A172 (cell line): ENCODE measurements at places on chromosomes 7 and 10.

DNA sequence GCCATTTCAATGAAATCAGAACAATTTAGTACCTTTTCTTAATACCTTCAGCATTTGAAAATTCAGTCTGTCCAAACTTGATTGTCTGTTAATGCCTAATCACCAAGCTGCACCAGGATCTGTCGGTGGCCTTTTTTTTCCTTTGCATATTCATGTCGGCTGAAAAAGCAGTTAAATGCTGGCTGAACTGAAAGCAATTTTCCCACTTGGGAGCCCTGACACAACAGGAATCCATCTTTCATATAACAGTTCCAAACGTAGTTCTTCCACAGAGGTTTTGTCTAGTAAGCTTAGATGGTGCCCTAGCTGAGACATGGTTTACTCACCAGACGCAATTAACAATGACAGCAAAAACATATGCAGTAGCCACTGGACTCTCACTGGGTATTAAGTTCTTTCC, 83.6 kb upstream of the CHCHD3 start:
- DNase-seq = no peak

DNA sequence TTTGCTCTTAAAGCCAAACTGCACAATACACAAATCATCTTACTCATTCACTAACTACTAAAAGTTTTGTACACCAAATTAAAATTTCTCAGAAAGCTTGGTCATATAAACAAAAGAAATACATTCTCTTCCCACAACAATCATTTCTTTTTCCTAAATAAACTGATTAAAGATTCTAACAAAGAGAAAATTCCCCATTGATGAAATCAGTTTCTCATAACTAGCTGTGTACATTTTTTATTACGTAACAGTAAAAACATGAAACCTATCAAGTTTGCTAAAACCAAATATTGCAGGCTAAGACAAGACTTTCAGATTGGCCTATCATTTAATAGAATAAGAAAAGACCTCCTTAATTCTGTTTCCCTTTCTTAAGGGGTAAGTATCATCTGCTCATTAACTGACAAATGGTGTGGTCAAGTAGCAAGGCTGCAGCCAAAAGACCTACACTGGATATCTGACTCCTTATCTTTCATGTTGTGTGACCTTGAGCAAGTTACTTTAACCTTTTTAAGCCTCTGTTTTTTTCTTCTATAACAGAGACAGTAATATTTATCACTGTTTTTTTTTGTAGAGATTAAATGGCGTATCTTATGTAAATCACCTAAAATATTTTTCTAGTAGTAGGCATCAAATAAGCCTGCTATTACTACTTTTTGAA, 22.4 kb downstream of the NAMPT start:
- DNase-seq = no peak

GRCh38 chr10:108908096-108908495, 1015.2 kb downstream of the XPNPEP1 start:
- no peak for DNase-seq

DNA sequence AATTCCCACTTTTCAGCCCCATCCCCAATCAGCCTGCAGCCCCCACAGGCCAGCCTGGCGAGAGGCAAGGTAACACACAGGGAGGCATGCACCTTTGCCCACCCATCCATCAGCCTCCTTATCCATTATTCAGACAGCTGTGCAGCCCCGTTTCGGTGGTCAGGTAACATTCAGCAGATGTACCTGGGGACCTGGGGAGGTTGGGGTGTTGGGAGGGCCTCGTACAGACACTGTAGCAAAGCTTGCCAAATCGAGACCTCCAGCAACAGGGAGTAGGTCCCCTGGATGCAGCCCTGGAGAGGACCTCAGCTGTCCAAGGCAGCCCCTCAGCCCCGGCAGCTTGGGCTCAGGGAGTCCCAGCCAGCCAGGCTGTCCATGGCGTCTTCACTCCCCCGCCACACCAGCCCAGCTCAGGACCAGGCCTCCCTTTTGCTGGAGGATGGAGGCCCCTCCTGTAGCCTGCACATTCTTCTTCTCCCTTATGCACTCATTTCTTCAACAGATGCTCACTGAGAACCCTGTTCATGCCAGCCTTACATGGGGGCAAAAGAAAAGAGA, 8.5 kb upstream of the DRGX start:
- DNase-seq = no peak

DNA sequence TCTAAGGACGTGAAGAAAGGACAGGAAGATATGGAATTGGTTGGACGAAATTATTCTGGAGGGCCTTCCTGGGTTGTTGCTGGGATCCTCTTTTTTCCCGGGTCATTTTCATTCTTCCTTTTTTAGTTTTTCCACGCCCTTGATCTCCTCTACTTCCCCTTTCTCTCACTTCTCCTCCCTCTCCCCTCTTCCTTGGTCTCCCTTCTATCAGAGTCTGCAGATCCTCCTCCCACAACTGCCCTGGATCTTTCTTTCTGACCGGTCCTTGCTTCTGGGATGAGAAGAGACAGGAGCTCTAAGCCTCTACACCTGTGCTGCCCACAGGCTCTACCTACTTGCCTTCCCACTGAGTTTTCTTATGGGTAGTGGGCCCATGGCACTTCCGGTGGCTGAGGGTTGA, 103.7 kb upstream of the RELN start:
- DNase-seq = no peak

- DNase-seq = peak; percentile 48
These were observed 161.2 kb downstream of the CAMK1D start for GRCh38 chr10:12510501-12510941.

GRCh38 chr7:110698576-110698975, 392.4 kb upstream of the LRRN3 start:
- DNase-seq = no peak

- peak; percentile 98 for DNase-seq
These were observed at the start of gene NUP42 for GRCh38 chr7:23181684-23182553. Gene NUP42 (plus strand): TSS chr7:23182048. CDS start chr7:23182086, 38 bp downstream.

DNA sequence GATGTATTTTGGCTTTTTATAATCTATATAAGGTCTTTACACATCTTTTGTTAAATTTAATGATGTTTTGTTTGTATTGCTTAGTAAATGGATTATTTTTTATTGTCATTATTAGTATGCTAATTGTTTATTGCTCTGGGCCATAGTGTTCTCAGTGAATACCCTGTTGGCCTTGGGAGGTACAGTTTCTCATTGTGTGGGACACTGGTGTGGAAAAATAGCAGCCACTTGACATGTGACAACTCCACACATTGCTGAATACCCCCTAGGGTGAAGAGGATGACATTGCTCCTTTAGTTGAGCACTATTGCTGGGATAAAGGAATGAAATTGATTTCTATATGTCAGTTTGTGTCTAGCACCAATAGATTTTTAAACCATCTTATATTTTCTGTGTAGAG, 130.9 kb downstream of the CCNY start:
- no peak for DNase-seq

- DNase-seq = no peak
These were observed 332.9 kb upstream of the PRKCQ start for GRCh38 chr10:6912929-6913328.

GRCh38 chr7:28260969-28261368, 80.4 kb upstream of the JAZF1 start:
- DNase-seq = no peak

DNA sequence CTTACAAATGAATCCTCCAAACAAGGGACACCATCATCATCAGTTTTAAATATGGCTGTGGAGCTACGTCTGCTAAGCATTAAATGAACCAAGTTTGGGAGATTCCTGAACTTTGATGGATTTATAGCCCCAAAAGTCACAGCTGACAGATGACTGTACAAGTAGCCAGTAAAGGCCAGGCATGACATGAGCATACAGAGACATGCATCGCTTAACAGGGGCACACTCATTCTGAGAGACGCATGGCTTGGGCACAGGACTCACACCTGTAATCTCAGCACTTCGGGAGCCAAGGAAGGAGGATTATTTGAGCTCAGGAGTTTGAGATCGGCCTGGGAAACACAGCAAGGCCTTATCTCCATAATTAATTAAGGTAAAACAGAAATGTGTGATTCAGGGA, 166.2 kb downstream of the PARD3 start:
- DNase-seq = no peak

- DNase-seq = no peak
These were observed 479.3 kb downstream of the DNAJB6 start for GRCh38 chr7:157816086-157816485.

- DNase-seq = no peak
These were observed 41.0 kb downstream of the KIAA1217 start for GRCh38 chr10:24249829-24250415.

GRCh38 chr7:80760292-80760691, 121.8 kb downstream of the CD36 start:
- peak; percentile 60 for DNase-seq

- DNase-seq = no peak
These were observed 10.9 kb upstream of the DMBT1 start for GRCh38 chr10:122549636-122550035.

GRCh38 chr7:95246831-95247370, 77.4 kb downstream of the PON1 start:
- DNase-seq = peak; percentile 64

- no peak for DNase-seq
These were observed 69.8 kb upstream of the WAC start for GRCh38 chr10:28463141-28463540.

DNA sequence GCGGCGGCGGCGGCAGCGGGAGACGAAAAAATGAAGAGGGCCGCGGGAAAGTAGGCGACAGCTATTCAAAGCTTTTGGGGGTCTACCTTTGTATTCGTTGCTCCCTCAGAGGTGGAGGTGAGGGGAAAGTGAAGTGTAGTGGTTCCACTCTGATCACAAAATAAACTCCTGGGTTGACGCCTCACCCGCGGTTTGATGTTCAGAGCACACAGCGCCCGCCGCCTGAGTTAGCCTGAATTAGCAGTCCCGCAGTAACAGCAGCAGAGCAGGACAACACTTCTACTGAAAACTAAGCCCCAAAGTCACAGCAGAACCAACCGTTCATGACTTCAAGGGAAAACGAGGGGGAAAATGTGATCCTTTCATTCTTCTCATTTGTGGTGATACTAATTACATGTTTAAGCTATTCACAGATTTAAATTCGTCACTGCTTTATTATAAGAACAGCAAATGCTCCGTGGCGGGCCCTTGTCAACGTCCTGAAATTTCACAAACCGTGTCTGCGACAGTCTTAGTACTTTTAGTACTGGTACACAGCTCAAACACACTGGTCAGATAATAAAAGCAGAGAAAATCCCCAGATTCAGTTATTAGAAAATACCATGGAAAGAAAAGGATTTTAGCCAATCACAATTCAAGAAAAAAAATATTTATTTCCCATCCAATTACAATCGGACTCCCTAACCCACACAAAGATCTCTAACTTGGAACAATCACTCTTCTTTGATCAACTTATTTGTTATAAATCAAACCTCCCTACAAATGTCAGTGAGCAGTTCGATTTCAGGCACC, 563 bp upstream of the JMJD1C start:
- peak; percentile 52 for DNase-seq

DNA sequence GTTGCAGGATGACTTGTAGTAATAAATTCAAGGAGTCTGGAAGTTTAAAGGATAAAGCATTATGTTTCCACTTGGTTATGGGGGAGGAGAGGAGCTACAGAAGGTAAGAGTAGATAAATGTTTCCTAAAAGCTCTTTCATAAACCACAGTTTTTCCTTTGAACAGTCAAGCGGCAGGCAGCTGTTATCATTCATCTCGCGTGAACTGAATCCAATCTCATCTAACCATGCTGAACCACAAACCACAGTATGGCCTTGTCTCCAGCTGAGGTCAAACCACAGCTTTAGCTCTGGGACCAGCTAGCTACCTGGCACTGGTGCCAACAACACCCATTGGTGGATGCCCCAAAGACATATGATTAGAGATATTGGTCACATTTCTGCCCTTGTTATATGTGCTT, 63.3 kb downstream of the NOC3L start:
- peak; percentile 94 for DNase-seq

DNA sequence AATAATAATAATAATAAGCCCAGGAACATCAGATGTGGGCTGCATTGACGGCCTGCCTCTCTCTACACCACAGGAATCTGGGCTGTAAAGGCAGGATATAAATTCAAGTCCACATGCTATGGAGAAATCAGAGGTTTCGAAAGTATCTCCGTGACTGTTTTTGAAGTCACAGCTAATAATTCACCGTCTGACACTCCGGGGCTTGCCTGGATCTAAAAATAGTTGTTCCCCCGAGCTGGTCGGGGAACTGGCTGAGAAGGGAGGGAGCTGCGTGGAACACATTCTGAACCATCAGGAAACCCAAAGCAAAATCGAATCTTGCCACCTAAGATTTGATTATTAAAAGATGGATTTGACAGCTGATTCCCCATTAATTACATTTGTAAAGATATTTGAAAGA, 35.4 kb downstream of the KLF6 start:
- DNase-seq = peak; percentile 62

DNA sequence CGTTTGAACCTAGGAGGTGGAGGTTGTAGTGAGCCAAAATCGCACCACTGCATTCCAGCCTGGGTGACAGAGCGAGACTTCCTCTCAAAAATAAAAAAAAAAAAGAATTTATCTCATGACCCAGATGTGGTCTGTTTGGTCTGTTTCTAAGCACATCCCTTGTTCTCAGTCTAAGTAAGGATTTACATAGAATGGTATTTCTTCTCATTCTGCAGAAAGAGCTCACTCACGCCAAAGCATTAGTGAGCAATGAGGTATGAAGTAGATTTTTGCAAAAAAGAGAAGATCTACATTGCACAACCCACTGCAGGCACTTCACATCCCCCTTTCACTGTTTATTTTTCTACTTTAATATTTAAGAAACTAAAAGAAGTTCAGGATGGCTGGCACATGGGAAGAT, 76.5 kb upstream of the FGL2 start:
- DNase-seq = no peak

DNA sequence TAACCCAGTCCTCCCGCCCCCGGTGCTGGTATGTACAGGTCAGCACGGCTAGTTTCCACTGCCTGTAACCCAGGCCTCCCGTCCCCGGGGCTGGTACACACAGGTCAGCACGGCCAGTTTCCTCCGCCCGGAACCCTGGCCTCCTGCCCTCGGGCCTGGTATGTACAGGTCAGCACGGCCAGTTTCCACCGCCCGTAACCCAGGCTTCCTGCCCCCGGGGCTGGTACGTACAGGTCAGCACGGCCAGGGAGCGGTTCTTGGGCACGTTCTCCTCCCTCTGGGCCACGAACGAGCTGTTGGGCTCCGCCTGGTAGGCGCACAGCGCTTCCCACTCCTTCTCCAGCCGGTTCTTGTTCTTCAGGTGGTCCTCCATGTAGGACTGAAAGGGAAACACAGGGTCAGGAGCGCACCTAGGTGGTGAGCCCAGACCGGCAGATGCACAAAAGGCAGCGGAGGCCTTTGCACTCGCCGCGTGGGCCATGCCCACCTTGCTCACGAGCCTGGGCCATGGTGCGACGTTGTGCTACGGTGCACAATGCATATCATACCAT, 284.4 kb downstream of the DNAJB6 start:
- DNase-seq = no peak

- no peak for DNase-seq
These were observed 9.4 kb upstream of the CYCS start for GRCh38 chr7:25134358-25135010.

GRCh38 chr10:60073781-60074656, 167.7 kb upstream of the CCDC6 start:
- no peak for DNase-seq

GRCh38 chr7:26202019-26202990, 760 bp downstream of the CBX3 start:
- DNase-seq = peak; percentile 38

GRCh38 chr10:76469675-76470074, 1038.3 kb downstream of the LRMDA start:
- DNase-seq = no peak

GRCh38 chr10:451856-452255, 237.6 kb downstream of the DIP2C start:
- DNase-seq = no peak

GRCh38 chr10:101817337-101818118, 716 bp downstream of the OGA start:
- DNase-seq = peak; percentile 92

GRCh38 chr10:126939706-126940105, 34.5 kb downstream of the DOCK1 start:
- DNase-seq = no peak
